ENCODE measurements at places on chromosomes 4 and X. TPM values are rescaled to one million over a fixed set of nuclear protein-coding genes. Genes with fewer than 3 reads are reported as not detected.

The CSAG3 gene
- total RNA-seq = 2.3 TPM

The RS1 gene
- not detected for total RNA-seq

The GAGE12J gene
- not detected for total RNA-seq

The ITIH6 gene
- not detected for total RNA-seq

The GABRG1 gene
- total RNA-seq = not detected

The C1QTNF7 gene
- total RNA-seq = not detected

The FOXP3 gene
- not detected for total RNA-seq

The NBDY gene
- total RNA-seq = 7.7 TPM

The MAGT1 gene
- total RNA-seq = 39.4 TPM

The UNC5C gene
- 0.10 TPM for total RNA-seq

The PRICKLE3 gene
- total RNA-seq = 5.6 TPM

The MAGEB10 gene
- not detected for total RNA-seq

The FRAS1 gene
- total RNA-seq = 1.3 TPM

The JCHAIN gene
- not detected for total RNA-seq

The L1CAM gene
- 3.0 TPM for total RNA-seq

The CYSLTR1 gene
- not detected for total RNA-seq

The PRAF2 gene
- 8.6 TPM for total RNA-seq

The DMRTC1 gene
- not detected for total RNA-seq

The SLC2A9 gene
- 0.37 TPM for total RNA-seq

The SAGE1 gene
- 6.9 TPM for total RNA-seq

Measured in HT1080 (cell line).